ENCODE measurements at places on chromosomes 3 and 15. TPM values are rescaled to one million over a fixed set of nuclear protein-coding genes. Genes with fewer than 3 reads are reported as not detected.
A peak's percentile ranks its signal among the peaks of the same experiment; 100 is the strongest.

GRCh38 chr3:120350401-120350941 lies 1.3 kb upstream of the LRRC58 start:
- DNase-seq, result peak; percentile 79

DNA sequence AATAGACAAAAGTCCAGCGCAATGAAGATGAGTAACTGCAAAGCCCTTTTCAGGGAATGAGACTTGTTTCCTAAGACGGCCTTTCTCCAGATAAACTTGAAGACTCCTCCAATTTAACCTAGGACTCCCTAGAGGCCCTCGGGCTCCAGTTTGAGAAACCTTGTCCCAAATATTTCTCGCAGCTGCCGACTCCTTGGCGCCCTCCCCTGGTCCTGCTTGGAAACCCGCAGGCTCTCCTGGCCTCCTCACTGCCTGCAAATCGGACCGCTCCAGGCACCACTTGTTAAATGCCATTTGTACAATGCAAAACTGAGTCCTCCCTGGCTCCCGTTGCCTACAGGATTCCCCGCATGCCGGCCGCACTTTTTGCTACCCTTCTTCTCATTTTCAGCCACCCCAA lies 36.8 kb downstream of the MUC4 start:
- DNase-seq, result peak; percentile 59

Gene SCG5
- 1.6 TPM for total RNA-seq

- no peak for DNase-seq
Observed at GRCh38 chr3:71518089-71518488, 65.4 kb downstream of the FOXP1 start.

Gene LYZL4
- total RNA-seq, result not detected

DNA sequence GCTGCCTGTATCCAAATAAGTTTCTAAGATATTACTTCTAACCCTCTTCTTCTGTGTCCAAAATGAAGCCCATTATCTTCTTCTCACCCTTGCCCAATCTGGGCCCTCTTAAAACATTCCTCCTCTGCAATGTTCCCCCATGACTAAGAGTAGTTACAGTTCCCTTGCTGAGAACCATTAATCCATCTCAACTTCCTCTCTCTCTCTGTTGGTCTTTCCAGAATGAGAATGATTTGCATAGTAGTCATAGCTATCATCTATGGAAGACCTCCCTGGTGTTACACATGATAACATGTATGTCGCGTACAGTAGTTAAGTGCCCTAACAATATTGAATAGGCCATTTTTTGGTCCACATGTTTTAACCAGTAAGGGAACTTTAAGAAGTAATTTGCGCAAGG lies 177.9 kb downstream of the ANXA2 start:
- DNase-seq, result no peak

DNA sequence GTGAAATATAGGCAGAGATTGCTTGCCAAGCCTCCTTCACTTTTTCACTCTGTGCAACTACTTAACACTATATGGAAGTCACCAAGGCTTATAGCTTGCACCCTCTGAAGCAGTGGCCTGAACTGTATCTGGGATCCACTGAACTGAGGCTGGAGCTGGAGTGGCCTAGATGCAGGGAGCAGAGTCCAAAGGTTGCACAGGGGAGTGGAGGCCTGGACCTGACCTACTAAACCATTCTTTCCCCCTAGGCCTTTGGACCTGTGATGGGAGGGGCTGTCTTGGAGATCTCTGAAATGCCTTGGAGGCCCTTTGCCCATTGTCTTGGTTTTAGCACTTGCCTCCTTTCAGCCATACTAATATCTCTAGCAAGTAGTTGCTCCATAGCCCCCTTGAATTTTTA lies 57.5 kb downstream of the P2RY1 start:
- no peak for DNase-seq

GRCh38 chr3:32313723-32314473 lies 75.4 kb downstream of the CMTM8 start:
- DNase-seq, result peak; percentile 76

GRCh38 chr3:100396967-100397366 lies 3.9 kb downstream of the TOMM70 start:
- DNase-seq, result no peak

GRCh38 chr3:98726084-98726483 lies 37.1 kb upstream of the ST3GAL6 start:
- DNase-seq, result peak; percentile 34

- DNase-seq, result no peak
Observed at GRCh38 chr15:77032647-77033416, 37.9 kb downstream of the PSTPIP1 start.

- DNase-seq, result no peak
Observed at GRCh38 chr15:91632176-91632575, 221.3 kb upstream of the SLCO3A1 start.

GRCh38 chr3:33061782-33062181 lies 35.2 kb downstream of the GLB1 start:
- no peak for DNase-seq

GRCh38 chr3:172063456-172064432 lies 24.4 kb downstream of the FNDC3B start:
- no peak for DNase-seq

Gene ST6GAL1
- total RNA-seq, result 9.4 TPM

DNA sequence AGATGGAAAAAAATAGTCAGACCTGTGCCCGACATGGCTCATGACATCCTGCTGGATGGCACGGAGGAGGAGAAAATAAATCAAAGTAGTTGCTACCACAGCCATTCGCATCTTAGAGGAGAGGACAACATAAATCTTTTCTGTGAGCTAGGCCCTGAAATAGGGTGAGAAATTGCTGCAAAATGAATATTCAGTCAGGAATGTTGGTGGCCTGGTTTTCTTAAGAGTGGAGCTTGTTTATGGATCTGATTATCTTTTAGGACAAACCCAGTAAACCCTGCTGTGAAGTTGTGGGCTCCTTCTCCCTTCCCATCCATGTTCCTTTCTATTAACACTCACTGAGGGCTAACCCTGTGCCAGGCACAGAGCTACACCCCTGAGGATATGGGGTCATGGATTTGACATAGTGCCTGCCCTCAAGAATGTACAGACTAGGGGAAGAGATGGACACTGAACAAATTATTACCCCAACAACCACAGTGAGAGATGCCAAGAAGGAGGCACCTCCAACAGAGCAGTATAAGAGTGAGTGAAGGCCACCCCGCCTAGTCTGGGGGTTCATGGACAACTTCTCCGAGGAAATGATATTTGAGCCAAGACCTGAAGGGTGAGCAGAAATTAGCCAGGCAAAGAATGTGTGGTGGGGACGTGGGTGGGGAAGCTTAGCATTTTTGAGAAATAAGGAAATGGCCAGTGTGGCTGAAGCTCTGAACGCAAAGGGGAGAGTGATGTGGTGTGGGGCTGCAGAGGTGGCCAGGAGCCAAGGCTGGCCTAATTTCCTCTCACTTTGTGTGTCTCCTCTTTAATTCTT lies 68.9 kb upstream of the ARL8B start:
- DNase-seq, result peak; percentile 46
